ENCODE measurements at places on chromosomes 7 and 10. TPM values are rescaled to one million over a fixed set of nuclear protein-coding genes. Genes with fewer than 3 reads are reported as not detected.
A peak's percentile ranks its signal among the peaks of the same experiment; 100 is the strongest.

MSRB2 gene
- total RNA-seq = 10.7 TPM

DNA sequence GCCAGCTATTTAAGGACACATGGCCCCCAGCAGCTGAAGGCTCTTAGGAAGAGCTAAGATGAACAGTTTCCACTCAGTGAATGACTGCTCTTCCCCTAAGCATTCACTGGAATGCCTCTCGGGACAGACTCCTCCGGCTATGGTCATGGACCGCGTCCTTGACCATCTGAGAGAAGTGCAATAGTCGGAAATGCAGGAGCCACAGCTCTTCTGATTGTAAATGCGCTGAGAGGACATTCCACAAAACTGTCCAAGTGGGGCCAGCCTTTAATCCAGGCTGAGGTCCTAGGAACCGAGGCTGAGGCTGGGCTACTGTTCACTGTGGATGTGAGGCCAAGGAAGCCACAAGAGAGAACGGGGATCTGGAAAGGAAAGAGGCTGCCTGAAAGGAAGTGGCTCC, 162.0 kb upstream of the TMEM72 start:
- DNase-seq = no peak

GRCh38 chr7:11208883-11209465, 235.3 kb downstream of the PHF14 start:
- no peak for DNase-seq

CHST15 gene
- 33.2 TPM for total RNA-seq

GRCh38 chr7:138477581-138477980, 17.5 kb downstream of the TRIM24 start:
- DNase-seq = no peak

CCDC6 gene
- 48.7 TPM for total RNA-seq

ARMS2 gene
- total RNA-seq = not detected

BLNK gene
- total RNA-seq = 0.10 TPM

DNA sequence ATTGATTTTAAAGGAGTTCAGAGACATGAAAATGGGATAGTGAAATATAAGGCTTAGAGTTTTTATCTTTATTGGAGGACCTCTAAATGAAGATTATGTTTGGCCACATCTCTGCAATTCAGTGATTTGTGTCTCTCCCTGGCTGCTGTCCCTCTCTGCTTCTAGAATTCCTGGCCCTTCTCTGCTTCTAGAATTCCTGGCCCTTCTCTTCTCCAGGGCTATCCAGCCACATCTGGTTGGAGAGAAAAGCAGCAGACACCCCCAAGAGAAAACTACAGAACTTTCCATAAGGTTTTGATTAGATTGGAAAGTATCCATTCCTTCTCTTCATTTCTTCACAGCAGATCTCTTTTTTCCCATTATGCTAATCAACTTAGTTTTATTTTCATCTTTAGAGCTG, 135.5 kb downstream of the NPY start:
- no peak for DNase-seq

FAM24B gene
- 21.3 TPM for total RNA-seq

DNA sequence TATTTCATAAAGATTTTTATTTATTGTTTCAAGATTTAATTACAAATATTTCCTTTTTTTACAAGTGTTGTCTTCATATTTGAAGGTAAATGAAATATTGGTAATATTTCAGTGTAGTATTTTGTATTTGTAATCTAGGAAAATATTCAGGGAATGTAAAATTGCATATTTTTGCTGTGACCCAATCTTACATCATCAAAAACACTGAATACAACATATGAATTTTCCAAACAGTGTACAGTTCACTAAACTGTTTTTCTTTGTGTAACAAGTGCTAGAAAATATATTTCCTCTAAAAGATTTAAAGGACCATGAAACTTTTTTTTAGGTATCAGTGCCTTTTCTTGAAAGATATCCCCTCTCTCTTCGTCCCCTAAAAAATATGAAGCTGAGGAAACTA, 251.9 kb upstream of the KCND2 start:
- no peak for DNase-seq

GRCh38 chr10:92810934-92811532, 37.3 kb upstream of the EXOC6 start:
- no peak for DNase-seq

TMEM176B gene
- 0.31 TPM for total RNA-seq

GRCh38 chr10:17113889-17114540, 15.6 kb downstream of the CUBN start:
- DNase-seq = no peak

GRCh38 chr7:90690159-90690858, 94.2 kb downstream of the CDK14 start:
- no peak for DNase-seq

ADO gene
- 24.9 TPM for total RNA-seq

- no peak for DNase-seq
These were observed 65.1 kb upstream of the MPP7 start for GRCh38 chr10:28367929-28368484.

OR6V1 gene
- total RNA-seq = not detected

- DNase-seq = no peak
These were observed 1.9 kb downstream of the COL1A2 start for GRCh38 chr7:94396596-94396995.

DNA sequence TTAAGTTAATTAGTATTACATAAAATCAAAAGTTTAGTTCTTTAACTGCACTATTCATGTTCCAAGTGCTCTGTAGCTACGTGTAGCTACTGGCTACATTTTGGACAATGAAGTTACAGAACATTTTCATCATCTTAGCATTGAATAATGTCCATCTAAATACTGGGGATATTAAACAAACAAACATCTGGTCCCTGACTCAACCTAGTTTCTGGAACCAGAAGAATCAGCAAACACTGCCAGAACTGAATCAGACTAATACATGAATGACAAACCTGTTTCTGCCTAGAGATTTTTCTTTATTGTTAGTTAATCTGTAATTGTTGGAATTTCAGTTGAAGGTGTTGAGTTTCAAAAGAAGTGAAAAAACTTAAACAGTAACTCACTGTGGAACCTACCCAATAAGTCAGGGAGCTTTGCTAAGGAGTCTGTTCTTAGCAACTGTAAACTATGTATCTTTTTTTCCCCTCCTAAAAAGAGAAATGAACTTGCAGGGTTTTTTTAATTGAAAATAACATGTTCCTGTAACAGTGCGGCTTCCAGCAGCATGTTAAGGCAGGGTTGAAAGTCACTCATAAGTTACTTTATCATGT, 58.3 kb downstream of the CDK13 start:
- peak; percentile 7 for DNase-seq

- DNase-seq = no peak
These were observed 70.6 kb downstream of the FGFR2 start for GRCh38 chr10:121527690-121528089.

DNA sequence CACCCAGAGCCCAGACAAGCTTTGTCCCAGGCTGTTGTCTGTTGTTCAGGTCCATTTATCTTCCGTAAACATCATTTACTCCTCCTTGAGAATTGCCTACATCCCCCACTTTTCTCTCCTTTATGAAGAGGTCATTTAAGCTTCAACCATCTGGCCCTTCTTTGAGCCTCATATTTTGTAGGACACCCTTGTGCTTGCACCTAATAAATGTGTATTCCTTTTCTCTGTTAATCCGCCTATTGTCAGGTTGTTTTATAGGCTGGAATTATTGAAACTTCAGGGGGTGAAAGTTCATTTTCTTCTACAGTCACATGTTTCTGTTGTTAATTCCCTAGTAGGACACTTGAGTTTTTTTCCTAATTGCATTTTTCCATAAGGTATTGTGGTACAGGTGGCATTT, 19.6 kb upstream of the CTTNBP2 start:
- no peak for DNase-seq

ANKRD61 gene
- 0.18 TPM for total RNA-seq

DNA sequence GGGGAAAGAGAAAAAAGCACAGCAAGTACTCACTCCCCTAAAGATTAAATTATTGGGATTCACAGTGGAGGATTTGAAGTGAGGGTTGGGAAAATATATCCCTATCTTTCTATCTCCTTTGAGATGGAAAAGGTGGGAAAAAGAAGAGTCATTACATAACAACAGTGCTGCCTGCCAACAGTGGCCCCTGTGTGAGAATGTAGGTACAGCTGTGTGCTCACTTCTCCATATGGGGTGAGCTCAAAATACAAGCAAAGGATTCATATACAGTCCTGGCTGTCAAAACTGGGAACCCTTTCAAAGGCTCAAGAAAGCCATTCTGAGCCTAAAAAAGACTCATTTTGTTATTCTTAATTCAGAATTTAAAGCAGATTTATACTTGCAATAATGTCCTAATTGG, 458.5 kb downstream of the GPAM start:
- DNase-seq = no peak

DNA sequence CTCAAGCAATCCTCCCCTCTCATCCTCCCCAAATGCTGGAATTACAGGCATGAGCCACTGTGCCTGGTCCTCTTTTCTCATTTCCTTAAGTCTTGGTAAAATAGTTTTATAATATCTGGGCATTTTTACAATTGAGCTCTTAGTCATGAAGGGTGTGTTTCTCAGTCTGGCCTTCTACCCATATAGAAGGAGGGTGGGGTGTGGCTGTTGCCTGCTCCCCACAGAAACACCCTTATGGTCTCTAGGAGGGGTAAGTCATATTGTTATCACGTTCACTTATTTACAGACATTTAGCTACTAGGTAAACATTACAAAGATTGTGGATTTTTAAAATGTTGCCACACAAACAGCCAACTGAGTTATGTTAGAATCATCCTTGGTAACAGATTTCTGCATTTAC, 6.7 kb upstream of the OTUD1 start:
- DNase-seq = no peak

PNLIPRP1 gene
- total RNA-seq = 0.95 TPM

DNA sequence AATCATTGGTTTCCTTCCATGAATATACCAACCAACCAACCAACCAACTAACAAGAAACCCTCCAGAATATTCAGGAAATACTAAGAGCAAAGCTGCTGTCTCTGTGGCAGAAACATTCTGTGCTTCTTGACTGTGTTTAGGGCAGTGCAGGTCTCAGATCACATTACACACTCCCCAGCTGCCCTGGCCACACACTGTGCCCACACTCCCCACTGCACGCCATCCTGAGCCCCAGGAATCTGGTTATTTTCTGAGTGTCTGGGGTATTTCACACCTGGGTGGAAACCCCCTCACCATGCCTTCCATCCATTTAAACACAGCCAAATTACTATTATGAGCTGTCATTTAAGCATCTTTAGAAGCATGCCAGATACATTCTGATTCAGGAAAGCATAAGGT, 183.7 kb upstream of the ANK3 start:
- no peak for DNase-seq

- no peak for DNase-seq
These were observed 21.1 kb upstream of the MACC1 start for GRCh38 chr7:20238194-20238753.

GRCh38 chr10:76492026-76492425, 1060.6 kb downstream of the LRMDA start:
- no peak for DNase-seq

DNA sequence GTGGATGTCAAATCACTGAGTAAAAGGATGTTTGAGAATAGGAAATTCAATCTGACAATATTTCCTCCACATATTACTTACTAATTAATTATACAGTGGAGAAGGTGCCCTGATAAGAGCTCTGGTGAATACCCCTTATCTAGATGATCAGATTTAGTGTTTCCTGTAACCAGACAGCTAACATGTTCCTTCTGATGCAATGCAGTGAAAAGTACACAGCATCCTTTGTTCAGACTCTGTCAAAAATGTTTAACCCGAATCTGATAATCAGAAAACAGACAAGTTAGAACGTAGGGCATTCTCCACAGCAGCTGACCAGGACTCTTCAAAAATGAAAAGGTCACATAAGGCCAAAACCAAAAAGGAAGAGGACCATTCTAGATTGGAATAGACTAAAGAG, 46.2 kb downstream of the WDR11 start:
- no peak for DNase-seq

- DNase-seq = no peak
These were observed 71.3 kb downstream of the CREB3L2 start for GRCh38 chr7:137930581-137930980.

DNA sequence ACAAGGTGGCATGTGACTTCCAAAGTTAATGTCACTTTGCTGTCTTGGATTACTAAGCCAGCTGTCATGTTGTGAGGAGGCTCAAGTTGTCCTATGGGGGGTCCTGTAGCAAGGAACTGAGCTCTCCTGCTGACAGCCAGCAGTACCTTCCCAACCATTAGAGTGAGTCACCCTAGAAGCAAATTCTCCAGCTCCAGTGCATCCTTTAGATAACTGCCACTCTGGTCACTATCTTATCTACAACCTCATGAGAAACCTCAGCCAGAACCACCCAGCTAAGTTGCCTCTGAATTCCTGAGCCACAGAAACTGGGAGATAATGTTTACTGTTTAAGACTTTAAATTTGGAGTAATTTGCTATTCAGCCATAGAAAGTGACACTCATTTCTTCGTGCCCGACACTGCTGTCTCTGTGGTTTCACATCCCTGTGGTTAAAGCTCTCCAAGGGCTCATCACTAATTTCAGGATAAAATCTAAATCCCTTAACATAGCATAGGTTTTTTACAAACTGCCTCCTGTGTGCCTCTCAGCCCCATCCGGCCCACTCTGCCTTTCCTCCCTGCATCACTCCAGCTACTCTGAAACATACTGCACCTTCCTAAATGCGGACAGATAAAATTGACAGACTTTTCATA, 83.5 kb downstream of the PRR15 start:
- no peak for DNase-seq

ANKRD30A gene
- not detected for total RNA-seq

TOMM7 gene
- total RNA-seq = 295 TPM

DNA sequence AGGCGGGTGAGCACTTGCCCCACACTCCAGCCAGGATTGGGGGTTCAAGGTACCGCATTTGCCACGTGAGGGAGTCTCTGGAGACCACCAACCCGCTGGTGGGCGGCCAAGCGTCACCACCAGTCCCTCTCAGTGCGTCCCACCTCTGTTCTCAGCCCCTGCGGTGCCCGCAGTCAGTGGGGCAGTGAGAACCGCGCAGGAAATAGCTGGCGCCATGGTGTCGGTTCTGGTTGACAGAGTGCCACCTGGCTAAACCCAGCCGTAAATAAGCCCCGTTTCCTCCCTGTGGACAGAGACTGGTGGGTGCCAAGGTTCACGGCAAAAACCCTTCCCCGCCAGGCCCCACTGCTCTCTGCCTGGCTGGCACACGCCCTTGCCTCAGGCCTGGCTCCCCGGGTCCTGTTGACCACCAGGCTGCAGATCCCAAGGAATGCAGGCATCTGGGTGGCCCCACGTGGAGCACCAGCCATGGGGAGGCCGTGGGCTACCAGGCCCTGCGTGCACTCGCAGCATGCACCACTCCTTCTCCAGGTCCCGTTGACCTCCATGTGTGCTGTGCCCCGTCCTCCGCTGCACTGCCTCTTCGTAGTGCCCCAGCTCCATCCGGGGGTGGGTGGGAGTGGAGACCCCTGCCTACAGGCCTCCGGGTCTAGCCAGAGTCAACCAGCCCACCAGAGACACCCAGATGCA, 140.0 kb downstream of the LHPP start:
- DNase-seq = no peak

PNLIP gene
- 1.5 TPM for total RNA-seq

DNA sequence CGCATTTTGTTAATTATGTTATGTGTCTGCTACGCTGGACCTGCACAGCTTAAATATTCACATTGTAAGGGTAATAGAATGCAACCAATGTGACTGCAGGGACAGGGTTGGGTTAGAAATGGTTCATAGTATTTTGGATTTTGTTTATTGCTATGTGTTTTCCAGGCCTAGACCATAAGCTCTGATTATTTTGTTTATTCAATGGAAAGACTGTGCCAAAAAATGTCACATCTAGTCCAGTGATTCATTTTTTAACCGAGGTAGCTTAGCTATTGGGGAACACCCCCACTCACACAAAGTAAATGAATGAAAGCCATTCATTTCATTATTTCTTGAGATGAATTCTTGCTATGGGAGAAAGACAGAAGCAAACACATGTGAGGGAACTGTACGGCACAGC, 516.5 kb upstream of the ANKRD30A start:
- no peak for DNase-seq
